ENCODE measurements at places on chromosomes 4 and X. TPM values are rescaled to one million over a fixed set of nuclear protein-coding genes. Genes with fewer than 3 reads are reported as not detected.

TMEM185A gene
- 8.1 TPM for total RNA-seq

TMSB15A gene
- not detected for total RNA-seq

MAGEB1 gene
- not detected for total RNA-seq

XAGE1A gene
- not detected for total RNA-seq

CT45A7 gene
- not detected for total RNA-seq

SMIM20 gene
- total RNA-seq: 20.4 TPM

ABCG2 gene
- 7.2 TPM for total RNA-seq

ANXA3 gene
- 1.2 TPM for total RNA-seq

NCAPG gene
- total RNA-seq: 0.38 TPM

SAGE1 gene
- total RNA-seq: not detected

HUWE1 gene
- 86.9 TPM for total RNA-seq

GYPE gene
- total RNA-seq: not detected

GPR119 gene
- total RNA-seq: not detected

GEMIN8 gene
- total RNA-seq: 7.5 TPM

STPG2 gene
- 0.38 TPM for total RNA-seq

PDGFC gene
- total RNA-seq: 9.1 TPM

CDX4 gene
- total RNA-seq: not detected
